ENCODE measurements at places on chromosomes 3 and 15.

DNA sequence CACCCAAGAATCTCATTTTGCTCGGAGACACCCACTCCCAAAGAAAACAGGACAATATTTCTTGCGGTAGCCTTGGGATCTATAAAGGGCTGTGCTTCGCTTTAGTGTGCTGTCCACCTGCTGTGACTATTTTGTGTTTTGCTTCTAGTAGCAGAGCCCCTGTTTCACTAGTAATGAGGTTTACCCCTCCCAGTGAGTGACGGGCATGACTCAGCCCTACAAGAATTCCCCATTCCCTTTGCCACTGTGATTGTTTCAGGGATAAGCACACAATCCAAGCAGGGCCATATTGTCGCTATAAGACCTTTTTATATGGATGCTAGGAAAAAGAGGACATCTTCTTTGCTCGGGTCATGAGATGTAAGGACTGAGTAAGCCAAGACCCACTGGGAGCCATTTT is 62.5 kb upstream of the FOXB1 start:
- DNase-seq = no peak

- DNase-seq = peak; percentile 12
Measured at GRCh38 chr3:153284282-153284938, 122.4 kb downstream of the RAP2B start.

GRCh38 chr3:169562988-169563774 is 100.3 kb downstream of the MECOM start:
- DNase-seq = no peak

DNA sequence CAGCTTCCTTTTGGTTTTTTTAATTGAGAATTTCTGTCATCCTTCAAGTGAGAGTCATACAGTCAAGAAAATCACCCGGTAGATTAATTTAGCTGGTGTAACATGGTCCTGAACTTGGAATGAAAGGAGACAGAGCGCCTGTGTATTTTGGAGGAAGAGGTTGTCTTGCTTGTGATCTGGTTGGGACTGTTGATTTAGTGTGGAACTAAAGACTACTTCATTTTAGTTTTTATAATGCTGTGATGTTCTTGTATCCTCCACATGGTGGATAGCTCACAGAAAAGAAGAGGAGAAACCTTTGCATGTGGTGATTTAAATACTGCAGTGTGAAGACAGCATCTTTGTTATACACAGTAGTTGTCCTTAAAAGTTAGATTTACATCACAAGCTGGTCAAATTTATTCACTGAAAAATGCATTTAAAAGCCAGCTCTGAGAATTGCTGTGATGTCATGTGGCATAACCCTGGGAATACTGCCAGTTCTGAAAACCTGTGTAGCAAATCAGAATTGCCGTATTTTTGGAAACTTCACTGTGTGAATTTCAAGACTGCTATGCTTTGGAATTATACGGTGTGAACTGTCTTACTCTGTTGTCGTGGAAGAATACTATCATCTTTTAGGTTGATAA is 268.5 kb downstream of the PTPRG start:
- no peak for DNase-seq

DNA sequence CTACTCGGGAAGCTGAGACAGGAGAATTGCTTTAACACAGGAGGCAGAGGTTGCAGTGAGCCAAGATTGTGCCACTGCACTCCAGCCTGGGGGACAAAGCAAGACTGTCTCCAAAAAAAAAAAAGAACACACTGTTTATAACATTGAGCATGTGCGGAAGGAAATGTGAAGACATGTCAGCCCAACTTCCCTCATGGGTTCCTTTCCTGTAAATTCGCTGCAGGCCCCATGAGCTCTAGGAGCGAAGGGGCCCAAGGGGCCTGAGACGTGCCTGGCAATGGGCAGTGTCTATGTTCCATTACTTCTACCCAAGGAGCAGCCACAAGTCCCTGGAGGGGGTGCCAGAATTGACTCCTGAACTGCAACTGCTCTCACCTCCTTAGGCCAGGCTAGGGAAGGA is 3.2 kb downstream of the PFKFB4 start:
- DNase-seq = no peak

DNA sequence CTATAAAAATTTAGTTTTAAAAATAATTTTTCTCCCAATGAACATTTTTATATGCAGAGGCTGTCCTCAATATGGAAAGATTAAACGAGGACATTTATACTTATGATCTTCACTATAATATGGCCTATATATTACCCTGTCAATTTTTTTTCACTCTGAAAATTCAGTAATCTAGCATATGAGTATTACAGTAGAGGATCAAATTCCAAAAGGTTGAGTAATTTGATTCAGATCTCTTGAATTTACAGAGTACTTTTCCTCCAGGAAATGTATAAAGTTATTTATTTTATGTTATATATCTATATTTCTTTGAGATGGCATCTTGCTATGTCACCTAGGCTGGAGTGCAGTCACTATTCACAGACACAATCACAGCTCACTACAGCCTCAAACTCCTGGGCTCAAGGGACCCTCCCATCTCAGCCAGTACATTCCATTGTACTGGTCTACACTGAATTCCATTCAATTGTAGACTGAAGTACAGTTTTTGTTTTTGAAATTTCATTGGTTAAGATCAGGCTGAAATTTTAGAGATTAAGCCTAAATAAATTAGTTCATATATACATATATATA is 16.3 kb upstream of the TRPM7 start:
- DNase-seq = no peak

DNA sequence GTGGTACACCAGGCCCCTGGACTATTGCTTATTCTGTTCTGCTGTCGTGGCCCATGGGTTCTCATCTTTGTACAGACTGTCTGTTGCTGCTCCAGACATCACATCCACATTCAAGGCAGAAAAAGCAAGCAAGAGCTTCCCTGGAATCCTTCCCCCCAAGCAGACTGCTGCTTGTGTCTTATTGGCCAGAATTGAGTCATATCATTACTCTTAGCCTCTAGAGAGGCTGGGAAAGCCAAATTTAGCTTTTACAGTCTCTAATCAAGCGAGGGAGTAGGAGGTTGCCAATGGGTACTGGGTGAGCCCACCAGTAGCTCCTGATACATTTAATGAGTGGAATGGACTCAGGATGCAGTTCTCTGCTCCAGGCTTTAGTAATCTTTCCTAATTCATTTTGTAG is 39.4 kb downstream of the RAB6B start:
- DNase-seq = no peak

DNA sequence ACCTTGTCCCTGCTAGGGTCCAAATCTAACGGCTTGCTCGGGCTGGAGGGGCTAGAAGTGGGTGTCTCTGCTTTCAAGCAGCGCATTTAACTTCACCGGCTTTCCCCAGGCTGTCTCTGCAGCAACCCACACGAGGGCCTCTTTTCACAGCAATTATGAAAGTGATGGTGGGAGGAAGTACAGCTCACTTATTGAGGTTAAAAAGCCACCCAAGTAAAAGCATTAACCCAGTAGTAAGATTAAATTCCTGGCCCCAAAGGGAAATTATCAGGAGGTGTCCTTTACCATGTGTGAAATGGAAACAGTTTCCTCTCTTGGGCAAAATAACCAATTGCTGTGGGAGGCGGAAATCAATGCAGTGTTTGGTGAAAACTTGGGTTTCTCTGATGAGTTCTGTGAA is 41.1 kb downstream of the NGRN start:
- no peak for DNase-seq

- DNase-seq = no peak
Measured at GRCh38 chr3:5226783-5227182, 39.3 kb downstream of the EDEM1 start.

DNA sequence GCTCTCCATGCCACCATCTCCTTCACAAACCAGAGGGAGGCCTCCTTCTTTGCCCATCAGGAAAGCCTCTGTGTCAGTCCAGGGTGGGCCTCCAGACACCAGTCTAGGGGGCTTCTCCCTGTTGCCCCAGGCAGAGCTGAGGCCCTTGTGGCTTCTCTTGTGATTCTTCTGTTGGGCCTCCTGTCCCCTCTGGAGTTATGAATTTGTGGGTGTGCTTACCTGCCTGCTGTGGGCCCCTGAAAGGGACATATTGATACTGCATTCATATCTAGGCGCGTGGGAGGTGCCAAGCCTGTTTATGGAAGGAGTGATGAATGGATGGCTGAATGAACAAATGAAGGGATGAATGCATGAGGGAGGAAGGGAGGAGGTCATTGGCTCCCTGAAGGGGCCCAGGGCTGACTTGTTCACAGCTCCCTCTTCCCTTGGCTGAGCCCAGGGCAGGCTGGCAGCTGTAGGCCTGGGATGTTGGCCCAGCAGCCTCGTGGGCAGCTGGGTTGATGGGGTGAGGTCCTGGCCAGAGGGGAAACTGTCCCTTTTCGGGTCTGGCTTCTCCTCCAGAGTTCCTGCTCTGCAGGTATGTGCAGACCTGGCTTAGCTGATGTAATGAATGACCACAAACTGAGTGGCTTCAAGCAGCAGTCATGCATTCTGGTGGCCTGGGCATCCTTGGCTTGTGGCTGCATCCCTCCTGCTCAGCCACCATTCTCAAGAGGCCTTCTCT is 195.4 kb downstream of the GOLGA6L6 start:
- no peak for DNase-seq

DNA sequence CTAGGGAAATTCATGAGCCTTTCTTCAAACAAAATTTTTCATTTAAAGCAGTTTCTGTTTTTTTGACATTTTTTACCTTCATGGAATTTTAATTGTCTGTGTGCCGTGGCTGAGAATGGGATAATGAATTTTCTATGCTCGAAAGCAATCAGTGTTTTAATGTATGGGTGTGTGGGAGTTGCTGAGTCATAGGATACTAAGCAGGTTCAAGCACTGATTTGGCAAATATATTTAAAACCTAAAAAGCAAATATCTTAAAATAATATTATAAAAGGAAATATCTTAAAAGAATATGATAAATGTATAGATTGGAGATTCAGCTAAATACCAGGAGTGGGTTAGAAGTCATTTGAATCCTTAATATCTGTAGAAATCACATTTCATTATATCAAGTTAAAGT is 173.6 kb upstream of the LRRFIP2 start:
- DNase-seq = no peak

GRCh38 chr15:23758891-23759290 is 71.8 kb upstream of the NDN start:
- no peak for DNase-seq

GRCh38 chr3:140242818-140243276 is 307.9 kb downstream of the CLSTN2 start:
- DNase-seq = no peak

DNA sequence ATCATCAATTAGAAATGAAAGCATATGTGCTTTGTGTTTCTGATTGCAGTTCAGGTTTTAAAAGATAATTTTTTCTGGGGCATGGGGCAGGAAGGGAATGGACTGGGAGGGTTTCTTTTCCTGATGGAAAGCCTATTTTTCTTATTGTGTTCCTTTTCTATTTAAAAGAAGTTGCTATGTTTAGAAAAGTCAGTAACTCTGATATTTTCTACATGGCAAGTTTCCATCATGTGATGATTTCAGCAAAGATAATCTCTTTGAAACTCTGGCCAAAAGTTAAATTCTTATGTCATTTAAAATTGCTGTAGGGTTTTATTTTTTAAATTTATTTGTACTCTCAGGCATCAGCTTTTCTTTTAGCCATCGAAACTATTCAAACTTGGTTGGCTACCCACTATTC is 601.2 kb downstream of the FOXP1 start:
- DNase-seq = no peak

DNA sequence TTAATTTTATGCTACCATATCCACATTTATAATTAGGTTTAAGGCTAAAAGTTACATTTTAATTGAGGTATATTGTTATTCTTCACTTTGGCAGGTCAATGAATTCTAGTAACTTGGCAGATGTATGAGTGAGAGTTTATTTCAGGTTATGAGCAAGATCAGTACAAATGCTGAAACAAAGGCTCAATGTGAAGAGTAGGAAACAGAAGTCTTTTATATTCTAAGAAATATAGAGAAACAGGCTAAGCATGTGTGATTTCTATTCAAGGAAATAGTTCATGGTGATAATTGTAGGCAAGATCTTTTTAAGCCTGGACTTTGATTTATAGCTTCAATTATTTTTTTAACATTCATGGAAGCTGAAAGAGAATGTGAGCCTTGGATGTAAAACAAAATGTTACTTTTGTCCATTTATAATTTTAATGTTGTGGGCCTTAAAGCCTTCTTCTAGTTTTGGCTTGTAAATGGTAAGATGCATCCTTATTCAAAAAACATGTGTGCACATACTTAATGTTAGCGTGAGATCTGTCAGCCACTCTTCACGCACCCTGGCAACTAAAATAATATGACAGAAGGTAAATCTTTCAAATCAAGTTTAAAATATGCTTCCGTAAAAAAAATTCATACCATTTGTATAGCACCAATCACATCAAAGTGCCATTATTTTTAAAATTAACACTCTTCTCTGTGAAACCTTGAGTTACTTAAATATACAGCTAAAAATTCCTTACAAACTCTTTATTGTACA is 22.8 kb upstream of the OSTN start:
- no peak for DNase-seq

DNA sequence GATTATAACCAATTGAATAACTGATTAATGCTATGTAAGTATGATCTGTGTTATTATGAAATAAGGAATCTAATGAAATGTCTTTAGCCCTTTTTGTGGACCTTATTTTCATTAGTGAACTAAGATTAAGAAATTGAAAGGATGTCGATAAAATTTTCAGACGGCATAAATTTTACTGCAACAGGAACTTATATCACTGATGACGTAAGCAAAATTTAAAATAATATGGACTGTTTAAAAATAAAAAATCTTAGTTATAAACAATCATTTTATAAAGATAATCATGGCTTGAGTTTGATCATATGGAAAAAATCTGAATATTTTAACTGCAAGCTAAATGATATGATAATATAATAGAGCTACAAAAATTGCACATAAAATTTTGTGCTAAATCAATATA is 112.7 kb downstream of the SPATA16 start:
- no peak for DNase-seq

DNA sequence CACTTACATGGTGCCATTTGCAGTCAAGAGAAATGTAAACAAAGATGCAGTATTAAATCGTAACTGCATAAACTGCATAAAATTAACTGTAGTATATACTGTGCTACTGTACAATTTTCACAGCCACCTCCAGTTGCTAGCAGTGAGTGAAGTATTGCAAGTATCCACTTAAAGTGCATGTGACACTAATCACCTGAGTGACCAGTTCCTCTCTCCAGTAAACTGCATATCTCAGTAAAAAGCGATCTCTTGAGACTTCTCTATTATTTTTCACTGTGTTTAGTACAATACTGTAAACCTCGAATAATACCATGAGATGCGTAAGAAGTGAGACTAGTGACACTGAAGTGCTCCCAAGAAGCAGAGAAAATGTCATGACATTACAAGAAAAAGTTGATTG is 111.7 kb upstream of the PLXND1 start:
- DNase-seq = no peak

- DNase-seq = no peak
Measured at GRCh38 chr15:89631902-89632264, 23.4 kb downstream of the KIF7 start.

DNA sequence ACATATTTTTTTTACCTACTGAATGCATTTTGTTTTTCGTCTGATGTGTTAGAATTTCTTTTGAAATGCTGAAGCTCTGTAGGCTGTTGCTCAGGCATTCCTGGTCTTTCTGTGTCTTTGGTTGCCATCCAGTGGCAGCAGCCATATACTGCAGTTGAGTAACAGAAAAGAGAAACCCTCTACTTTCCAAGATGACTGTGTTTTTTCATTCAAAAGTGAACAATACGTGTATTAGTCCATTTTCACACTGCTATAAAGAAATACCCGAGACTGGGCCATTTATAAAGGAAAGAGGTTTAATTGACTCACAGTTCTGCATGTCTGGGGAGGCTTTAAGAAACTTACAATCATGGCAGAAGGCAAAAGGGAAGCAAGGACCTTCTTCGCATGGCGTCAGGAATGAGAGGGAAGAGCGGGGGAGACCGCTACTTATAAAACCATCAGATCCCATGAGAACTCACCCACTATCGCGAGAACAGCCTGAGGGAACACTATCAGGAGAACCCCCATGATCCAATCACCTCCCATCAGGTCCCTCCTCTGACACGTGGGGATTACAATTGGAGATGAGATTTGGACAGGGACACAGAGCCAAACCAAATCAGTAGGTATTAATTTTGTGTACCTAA is 4.7 kb upstream of the GOLGA8B start:
- no peak for DNase-seq

All from esophagus squamous epithelium (tissue), 5 donors.